ENCODE measurements at places on chromosomes 16 and 17. TPM values are rescaled to one million over a fixed set of nuclear protein-coding genes. Genes with fewer than 3 reads are reported as not detected.

JPH3 gene
- total RNA-seq = 1.4 TPM

CD300C gene
- 0.08 TPM for total RNA-seq

CRYBA1 gene
- total RNA-seq = not detected

KRT27 gene
- not detected for total RNA-seq

GAST gene
- total RNA-seq = not detected

OR1F1 gene
- total RNA-seq = 0.38 TPM

CAPNS2 gene
- total RNA-seq = not detected

HS3ST6 gene
- 3.3 TPM for total RNA-seq

PRSS33 gene
- not detected for total RNA-seq

RHBDF1 gene
- 17.0 TPM for total RNA-seq

SOST gene
- total RNA-seq = not detected

ASB16 gene
- not detected for total RNA-seq

MYH8 gene
- total RNA-seq = not detected
